ENCODE measurements at places on chromosomes 3 and 15.

- no peak for DNase-seq
Measured at GRCh38 chr3:129531699-129532098, 3.3 kb downstream of the RHO start.

DNA sequence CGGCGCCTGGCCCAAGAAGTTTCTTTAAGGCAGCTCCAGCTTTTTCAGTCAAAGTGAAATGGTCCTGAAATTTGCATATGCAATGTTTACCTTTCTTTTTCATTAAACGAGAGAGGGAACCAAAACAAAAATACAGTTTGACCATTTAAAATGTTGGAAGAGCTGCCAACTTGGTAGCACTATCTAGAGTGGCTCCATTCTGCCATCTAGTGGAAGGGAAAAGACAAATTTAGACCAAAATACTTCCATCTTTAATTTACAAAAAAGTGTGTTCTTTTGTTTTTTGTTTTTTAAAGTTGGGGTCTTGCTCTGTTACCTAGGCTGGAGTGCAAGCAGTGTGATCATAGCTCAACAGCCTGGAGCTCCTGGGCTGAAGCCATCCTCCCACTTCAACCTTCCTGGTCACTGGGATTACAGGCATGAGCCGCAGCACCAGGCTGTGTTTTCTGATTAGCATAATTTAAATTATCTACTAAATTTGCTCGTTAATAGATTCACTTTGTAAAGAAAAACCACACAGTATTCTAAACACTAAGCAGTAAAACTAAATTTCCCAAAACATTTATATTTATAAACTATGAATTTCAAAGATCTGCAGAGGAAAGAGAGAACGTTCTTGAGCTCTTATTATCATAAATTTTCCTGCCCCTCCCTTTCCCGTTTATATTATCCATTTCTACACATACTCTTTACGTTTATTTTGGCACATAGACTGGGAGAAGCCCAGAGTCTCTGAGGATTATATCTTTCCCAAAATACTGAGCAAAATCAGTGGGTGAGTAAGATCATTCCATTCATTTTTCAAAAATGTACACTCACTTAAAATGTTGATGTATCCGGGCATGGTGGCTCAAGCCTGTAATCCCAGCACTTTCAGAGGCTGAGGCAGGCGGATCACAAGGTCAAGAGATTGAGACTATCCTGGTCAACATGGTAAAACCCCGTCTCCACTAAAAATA, 15.4 kb upstream of the RFC4 start:
- no peak for DNase-seq

GRCh38 chr15:31266712-31267111, 59.9 kb upstream of the KLF13 start:
- no peak for DNase-seq

DNA sequence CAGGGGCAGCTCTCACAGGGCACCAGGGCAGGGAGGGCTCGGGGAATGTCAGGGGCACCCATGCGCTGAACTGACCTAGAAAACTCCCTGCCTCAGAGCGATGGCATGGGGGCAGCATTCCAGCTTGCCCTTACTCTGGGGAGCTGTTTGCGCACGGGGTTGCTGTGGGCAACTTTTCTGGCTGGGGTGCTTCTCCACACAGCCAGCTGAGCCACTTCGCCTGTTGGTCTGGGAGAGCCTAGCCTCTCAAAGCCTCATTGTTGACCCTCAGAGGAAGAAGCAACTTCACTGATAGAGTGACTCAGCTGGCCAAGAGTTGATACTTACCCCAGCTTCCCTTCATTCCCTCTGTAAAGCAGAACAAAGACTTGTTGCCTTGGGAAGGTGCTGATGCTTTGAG, 42.6 kb upstream of the MRPS22 start:
- DNase-seq: no peak

DNA sequence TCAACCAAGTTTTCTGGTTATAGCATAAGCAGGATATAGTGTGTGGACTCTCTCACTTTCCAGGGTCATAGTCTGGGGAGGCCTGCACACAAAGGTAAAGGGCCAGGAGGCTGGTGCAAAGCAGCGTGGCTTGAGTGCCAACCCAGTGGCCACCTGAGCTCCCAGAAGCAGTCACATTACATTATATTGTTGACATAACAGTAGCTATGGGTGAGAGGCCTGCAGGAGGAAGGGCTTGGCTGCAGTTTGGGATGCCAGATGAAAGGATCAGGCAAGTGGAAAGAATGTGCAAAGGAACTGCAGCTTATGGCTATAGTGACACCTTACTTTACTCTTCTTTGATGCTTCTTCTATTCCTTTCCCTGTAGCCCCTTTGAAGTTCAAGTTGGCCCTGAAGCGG, 96.5 kb downstream of the FLNB start:
- no peak for DNase-seq
